Fibroblast of lung (primary cell): ENCODE measurements at places on chromosomes 4 and X. TPM values are rescaled to one million over a fixed set of nuclear protein-coding genes. Genes with fewer than 3 reads are reported as not detected.
A peak's percentile ranks its signal among the peaks of the same experiment; 100 is the strongest.

- peaks cover 5% of the 10 kb centered on the region for H3K4me1 ChIP-seq
- H3K4me3 ChIP-seq, result no peak overlapping the region
- DNase-seq, result peak; percentile 32
- no peak overlapping the region for H3K27ac ChIP-seq
- H3K27me3 ChIP-seq, result no peaks in the 10 kb centered on the region
- H3K36me3 ChIP-seq, result no peaks in the 10 kb centered on the region
Observed at GRCh38 chr4:105807496-105807895, 87.8 kb upstream of the NPNT start.

DNA sequence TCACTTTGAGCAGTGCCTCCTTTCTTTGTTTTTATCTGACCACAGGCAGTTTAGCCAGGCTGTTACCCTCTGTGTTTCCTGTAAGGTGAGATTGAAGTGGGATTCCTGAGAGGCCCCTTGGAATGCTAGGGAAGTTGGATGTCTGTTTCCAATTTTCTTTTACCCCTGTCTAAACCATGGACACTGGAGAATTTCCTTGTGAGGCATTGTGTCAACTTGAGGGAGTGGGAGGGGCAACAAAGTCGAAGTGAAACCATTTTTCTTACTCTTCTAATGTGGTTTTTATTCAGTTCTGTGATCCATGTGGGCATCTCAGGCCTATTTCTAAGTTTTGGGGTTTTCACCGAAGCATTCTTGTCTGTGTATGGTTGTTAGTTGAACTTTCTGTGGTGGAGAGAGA is 296.1 kb upstream of the UGT8 start:
- peak; percentile 48 for DNase-seq
- H3K4me1 ChIP-seq, result no peaks in the 10 kb centered on the region
- H3K27me3 ChIP-seq, result no peaks in the 10 kb centered on the region
- no peaks in the 10 kb centered on the region for H3K36me3 ChIP-seq

DNA sequence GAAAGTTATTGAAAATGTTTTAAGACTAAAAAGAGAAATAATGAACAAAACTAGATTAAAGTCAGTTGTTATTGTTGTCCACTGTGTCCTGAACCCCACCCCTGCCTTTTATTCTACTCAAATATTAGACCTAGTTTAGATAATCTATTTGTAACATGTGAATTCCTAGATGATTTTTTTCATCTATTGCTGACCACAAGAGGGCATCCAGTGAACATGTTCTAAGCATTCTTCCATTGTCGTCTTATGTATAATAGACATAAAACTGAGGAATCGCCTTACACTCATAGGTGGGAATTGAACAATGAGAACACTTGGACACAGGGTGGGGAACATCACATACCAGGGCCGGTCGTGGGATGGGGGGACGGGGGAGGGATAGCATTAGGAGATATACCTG is 36.4 kb upstream of the HPRT1 start:
- no peak overlapping the region for H3K27ac ChIP-seq
- H3K4me3 ChIP-seq, result no peak overlapping the region
- H3K27me3 ChIP-seq, result no peaks in the 10 kb centered on the region
- peak; percentile 51 for DNase-seq
- no peaks in the 10 kb centered on the region for H3K4me1 ChIP-seq

- H3K4me1 ChIP-seq, result no peaks in the 10 kb centered on the region
- no peak overlapping the region for H3K27ac ChIP-seq
- H3K4me3 ChIP-seq, result no peak overlapping the region
- no peaks in the 10 kb centered on the region for H3K27me3 ChIP-seq
- no peak for DNase-seq
Observed at GRCh38 chrX:8714164-8714563, 17.8 kb downstream of the ANOS1 start.

DNA sequence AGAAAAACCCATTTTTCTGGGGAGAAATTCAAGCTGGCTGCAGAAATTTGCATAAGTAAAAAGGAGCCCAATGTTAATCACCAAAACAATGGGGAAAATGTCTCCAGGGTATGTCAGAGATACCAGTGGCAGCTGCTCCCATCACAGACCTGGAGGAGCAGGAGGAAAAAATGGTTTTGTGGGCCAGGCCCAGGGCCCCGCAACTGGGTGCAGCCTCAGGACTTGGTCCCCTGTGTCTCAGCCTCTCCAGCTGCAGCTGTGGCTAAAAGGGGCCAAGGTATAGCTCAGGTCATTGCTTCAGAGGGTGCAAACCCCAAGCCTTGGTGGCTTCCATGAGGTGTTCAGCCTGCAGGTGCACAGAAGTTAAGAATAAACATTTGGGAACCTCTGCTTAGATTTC is 536.4 kb upstream of the FRG1 start:
- H3K27ac ChIP-seq, result no peak overlapping the region
- H3K4me3 ChIP-seq, result no peak overlapping the region
- H3K36me3 ChIP-seq, result no peaks in the 10 kb centered on the region
- no peak for DNase-seq
- no peaks in the 10 kb centered on the region for H3K27me3 ChIP-seq

DNA sequence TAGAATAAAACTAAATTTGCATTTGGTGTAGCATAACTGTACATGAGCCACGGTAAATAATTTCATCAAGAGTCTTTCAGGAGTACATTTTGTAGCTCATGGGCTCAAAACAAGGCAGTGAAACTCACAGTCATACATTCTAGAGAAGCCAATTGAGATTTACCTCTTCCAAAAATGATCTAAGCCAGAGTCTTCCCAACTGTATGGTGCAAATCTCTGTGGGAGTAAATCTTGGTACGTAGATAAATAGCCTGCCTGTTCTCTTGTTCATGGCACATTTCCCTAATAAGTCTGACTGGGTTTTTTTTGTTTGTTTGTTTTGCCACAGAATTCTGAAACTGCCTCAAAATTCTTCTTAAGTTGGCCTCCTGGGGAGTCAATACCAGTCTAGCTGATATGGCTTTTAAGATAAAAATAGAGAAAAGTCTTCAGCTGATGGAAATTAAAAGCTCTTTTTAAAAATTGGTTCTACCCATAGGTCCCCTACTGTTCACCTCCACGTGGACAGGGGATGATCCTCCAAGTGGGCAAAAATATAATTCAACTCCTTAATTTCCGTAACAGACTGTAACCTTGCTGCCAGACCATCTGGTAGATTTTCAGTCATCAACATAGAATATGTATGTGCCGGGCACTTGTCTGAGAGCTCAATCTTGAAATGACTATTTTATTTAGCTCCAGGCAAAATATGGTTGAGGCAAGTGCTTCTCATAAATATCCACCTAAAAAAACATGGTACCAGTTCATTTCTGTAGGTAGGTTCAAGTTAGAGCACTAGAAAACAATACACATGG is 365.4 kb downstream of the PDHA2 start:
- H3K4me1 ChIP-seq, result no peaks in the 10 kb centered on the region
- DNase-seq, result no peak
- H3K4me3 ChIP-seq, result no peak overlapping the region
- H3K36me3 ChIP-seq, result no peaks in the 10 kb centered on the region

DNA sequence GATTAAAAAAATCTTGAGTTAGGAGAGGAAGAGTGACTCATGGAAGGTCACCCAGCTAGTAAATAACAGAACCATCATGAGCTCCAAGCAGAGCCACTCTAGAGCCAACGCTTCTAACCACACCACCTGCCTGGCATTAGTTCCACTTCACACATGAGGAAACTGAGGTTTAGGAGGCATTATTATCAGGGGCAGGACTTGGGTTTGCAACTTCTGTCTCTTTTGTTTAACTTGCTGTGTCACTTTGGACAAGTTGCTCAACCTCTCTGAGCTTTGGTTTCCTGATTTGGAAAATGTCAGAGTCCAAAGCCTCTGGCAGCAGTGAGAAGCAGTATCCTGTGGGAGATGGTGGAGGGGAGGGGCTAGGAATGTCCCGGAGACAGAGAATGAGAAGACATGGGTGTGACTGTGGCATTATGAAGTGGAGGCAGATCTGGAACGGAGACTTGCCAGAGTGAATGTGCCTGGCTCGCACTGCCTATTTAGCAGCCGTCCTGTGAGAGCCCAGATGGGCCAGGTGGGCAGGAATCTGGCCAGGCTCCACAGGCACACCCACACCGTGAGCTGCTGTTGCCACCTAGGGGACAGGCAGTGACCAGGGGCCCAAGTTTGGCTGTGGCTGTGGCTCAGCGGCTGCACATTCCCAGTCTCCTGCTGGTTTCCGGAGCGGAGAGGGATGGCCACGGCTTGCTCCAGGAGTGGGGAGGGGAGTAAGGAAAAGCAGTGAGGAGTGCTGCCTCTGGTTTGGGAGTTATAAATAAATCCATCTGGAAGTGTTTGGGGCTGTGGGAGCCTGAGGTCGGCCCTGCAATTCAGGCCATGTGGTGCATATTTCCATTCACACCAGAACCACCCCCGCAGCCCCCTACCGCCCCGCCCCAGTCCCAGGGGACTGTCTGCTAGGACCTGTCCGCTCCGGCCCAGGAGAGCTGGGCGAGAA is 93.4 kb downstream of the NHSL2 start:
- peaks cover 3% of the 10 kb centered on the region for H3K4me1 ChIP-seq
- H3K4me3 ChIP-seq, result no peak overlapping the region
- H3K27me3 ChIP-seq, result no peaks in the 10 kb centered on the region
- no peaks in the 10 kb centered on the region for H3K36me3 ChIP-seq

DNA sequence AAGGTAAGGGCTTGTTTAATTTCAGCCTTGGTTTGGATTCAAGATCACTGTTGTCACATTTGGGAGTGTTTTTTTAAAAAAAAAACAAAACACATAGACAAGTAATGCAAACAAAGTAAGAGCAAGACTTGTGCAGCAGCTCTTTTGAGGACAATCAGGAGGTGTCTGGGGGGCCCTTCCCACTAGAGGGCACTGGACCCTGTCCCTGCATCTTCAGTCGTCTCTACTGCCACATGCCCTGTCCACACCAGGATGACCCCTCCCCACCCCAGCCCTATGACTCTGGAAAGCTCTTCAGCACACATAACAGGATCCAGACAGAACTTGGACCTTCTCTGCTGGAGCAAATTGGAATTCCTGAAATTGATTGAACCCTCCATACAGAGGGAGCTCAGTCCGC is 71.0 kb downstream of the USP46 start:
- no peak overlapping the region for H3K4me3 ChIP-seq
- H3K27me3 ChIP-seq, result no peaks in the 10 kb centered on the region
- H3K36me3 ChIP-seq, result no peaks in the 10 kb centered on the region
- DNase-seq, result peak; percentile 17
- no peak overlapping the region for H3K27ac ChIP-seq

DNA sequence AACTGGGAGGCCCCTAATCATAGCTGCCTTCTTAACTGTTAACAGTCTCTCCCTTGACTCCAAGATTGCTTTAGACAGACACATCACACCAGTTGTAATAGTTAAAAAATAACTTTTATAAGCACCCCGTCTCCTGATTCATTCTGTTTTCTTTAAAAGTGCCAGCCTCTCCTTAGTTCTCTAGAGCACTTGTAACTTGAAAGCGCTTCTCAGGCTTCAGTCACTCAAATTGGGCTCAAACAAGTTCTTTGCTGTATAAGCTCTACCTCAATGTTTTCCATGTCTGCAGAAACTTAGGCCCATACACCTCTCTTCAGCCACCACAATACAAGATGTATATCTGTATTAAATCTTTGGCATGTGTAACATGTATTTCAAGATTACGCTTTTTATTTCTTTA is 169.6 kb downstream of the GABRG1 start:
- DNase-seq, result no peak
- H3K4me1 ChIP-seq, result no peaks in the 10 kb centered on the region
- no peak overlapping the region for H3K27ac ChIP-seq
- no peak overlapping the region for H3K4me3 ChIP-seq
- H3K36me3 ChIP-seq, result no peaks in the 10 kb centered on the region

GRCh38 chr4:85700362-85700761 is 225.4 kb downstream of the ARHGAP24 start:
- H3K4me1 ChIP-seq, result no peaks in the 10 kb centered on the region
- no peaks in the 10 kb centered on the region for H3K27me3 ChIP-seq
- H3K4me3 ChIP-seq, result no peak overlapping the region
- H3K27ac ChIP-seq, result no peak overlapping the region
- H3K36me3 ChIP-seq, result no peaks in the 10 kb centered on the region
- no peak for DNase-seq

GRCh38 chr4:81375745-81376144 is 96.0 kb downstream of the RASGEF1B start:
- H3K27me3 ChIP-seq, result no peaks in the 10 kb centered on the region
- no peak for DNase-seq
- no peaks in the 10 kb centered on the region for H3K4me1 ChIP-seq
- no peak overlapping the region for H3K27ac ChIP-seq
- no peak overlapping the region for H3K4me3 ChIP-seq

DNA sequence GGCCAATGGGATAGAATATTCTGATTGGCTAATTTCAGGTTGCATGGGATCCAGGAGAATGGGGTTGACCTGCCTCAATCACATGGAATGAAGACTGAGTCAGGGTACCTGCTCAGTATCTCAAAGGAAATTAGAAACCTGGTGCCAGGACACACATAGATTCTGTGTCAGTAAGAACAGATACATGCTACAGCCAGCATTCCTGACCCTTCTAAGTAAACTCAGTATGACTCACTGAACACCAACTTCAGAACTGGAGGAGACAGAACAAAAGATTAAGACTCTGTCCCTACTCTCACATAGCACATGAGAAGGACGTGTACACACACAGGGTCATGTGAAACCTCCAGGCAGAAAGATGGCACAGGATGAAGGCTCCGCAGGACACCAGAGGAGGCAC is 54.5 kb downstream of the FAM184B start:
- no peaks in the 10 kb centered on the region for H3K36me3 ChIP-seq
- no peak for DNase-seq
- H3K27ac ChIP-seq, result no peak overlapping the region
- no peak overlapping the region for H3K4me3 ChIP-seq

DNA sequence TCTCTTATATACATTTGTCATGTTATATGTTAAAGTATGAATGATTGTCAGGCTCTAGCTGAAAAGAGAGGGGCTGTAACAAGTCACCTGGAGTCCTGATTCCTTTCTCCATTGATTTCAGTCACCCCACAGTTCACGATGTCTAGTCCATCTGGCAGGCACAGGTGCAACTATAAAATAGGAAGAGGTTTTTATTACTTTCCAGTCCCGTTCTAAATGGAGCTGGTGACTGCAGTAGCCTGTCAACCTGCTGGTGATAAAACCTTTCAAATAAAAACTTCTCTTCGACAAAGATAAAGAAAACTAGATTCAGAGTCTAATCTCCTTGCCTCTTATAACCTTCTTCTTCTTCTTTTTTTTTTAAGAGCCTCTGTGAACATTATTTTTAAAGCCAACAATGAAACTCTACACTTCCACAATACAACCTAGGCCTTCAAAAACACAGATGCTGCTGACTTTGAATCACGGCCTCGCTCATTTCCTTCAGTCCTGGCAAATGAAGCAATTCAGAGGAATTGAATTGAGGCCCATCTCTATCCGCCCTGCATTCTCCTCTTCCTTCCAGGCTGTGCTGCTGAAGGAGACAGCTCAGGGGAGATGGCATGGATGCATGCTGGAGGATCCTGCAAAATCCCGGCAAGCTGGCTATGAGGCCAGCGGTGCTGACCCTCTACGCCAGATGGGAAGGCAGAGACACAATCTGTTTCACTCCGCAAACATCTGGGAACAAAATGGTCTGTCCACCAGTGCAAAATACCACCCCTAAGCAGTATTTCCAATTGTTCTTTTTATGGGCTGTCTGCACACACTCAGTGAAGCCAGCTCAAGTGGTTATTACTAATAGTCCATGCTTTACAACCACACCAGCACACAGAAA is 27.3 kb upstream of the CDKN2AIP start:
- no peak overlapping the region for H3K4me3 ChIP-seq
- no peaks in the 10 kb centered on the region for H3K36me3 ChIP-seq
- H3K4me1 ChIP-seq, result no peaks in the 10 kb centered on the region
- H3K27me3 ChIP-seq, result no peaks in the 10 kb centered on the region

The CAMK2D gene
- 196 and 262 TPM in 2 replicates for total RNA-seq

The SPP1 gene
- total RNA-seq, result 0.17 and 0.26 TPM in 2 replicates

The BEX4 gene
- total RNA-seq, result 11.1 and 20.3 TPM in 2 replicates

The ASB9 gene
- 1.2 TPM in 1 of 2 replicates, not detected in the other for total RNA-seq

The ADGRG2 gene
- total RNA-seq, result under 0.01 TPM in 2 replicates

The USP46 gene
- total RNA-seq, result 12.6 and 14.4 TPM in 2 replicates

The COX7B2 gene
- total RNA-seq, result not detected in 2 replicates

The STPG2 gene
- total RNA-seq, result under 0.01 and 0.17 TPM in 2 replicates

The BST1 gene
- 14.6 and 15.7 TPM in 2 replicates for total RNA-seq

The NUDT10 gene
- 1.8 and 2.1 TPM in 2 replicates for total RNA-seq
